ENCODE measurements at places on chromosomes 6 and 20.

- DNase-seq = peak; percentile 87
Measured at GRCh38 chr6:157316871-157317814, 6.2 kb downstream of the TMEM242 start.

DNA sequence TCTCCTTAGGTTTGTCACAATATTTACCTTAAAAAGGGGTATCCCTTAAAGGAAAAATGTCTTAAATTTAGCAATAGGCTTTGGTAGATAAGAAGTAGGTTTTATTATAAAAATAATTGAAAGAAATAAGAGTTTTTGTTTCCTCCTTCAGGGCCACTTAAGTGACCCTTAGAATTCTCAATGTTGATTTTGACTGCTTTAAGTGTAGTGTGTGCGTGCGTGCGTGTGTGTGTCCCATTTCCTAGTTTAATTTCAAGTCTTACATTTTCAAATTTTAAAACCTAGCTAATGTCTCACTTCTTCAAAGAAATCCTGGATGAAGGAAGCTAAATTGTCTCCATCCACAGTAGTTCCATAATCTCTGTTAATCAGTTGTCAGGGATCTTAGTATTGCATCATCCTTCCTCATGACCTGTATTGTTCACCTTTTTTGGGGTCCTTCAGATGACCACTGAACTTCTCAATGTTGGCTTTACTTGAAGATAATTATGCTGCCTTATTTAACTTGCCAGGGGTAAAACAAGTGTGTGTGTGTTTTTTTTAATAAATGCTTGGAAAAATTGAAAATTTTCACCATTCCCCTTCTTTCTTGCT is 50.7 kb upstream of the TFB1M start:
- no peak for DNase-seq

- DNase-seq = no peak
Measured at GRCh38 chr20:18662279-18663040, 74.6 kb downstream of the DTD1 start.

- DNase-seq = no peak
Measured at GRCh38 chr20:39799366-39799965, 837.3 kb downstream of the DHX35 start.

GRCh38 chr6:157035546-157035945 is 258.4 kb downstream of the ARID1B start:
- DNase-seq = no peak

GRCh38 chr6:135423649-135424128 is 73.9 kb downstream of the AHI1 start:
- peak; percentile 58 for DNase-seq

DNA sequence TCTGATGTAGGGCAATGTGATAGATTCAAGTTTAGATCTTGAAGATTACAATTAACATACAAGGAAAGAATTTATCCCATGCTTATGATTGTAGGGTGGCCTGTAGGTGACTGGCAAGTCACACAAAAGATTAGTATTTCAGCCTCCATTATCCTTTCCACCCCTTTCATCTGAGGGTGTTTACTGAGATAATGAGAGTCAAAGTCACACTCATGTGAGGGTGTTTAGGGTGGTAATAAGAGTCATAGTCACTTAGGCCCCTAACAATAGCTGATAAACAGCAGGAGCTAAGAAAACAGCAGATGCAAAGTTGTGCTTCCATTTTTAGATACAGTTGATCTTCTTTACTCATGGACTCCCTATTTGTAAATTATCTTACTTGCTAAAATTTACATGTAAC is 11.4 kb downstream of the FAM184A start:
- DNase-seq = no peak

GRCh38 chr20:44717986-44718385 is 2.8 kb downstream of the CCN5 start:
- no peak for DNase-seq

DNA sequence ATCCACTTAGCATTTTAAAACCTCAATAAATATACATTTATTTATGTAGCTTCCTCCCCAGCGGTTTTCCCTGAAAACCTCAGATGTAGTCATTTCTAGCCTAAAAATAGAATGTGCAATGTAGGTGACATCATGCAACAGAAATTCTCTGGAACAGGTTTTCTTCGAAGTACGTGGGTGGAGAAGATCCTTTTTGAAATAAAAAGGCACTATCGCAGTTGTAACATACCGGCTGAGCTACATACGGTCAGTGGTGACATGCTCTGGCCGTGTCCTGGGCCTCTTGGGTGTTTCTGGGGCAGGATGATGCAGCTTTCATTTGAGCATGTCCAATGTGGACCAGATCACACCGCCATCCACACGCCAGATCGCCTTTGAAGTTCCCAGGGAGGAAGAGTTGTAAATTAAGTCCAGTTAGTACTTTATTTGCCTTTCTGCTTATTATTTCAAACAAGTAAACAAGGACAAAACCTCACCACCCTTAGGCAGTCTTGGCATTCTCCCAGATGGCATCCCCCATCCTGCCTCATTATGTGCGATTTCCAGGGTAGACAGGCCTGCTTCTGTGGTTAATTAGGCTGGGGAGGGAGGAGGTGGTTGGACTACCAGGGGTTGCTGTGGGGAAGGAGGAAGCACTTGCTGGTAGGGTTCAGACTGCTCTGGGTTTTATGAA is 109.5 kb upstream of the CLDN20 start:
- peak; percentile 47 for DNase-seq

GRCh38 chr6:80767808-80768207 is 661.3 kb downstream of the BCKDHB start:
- no peak for DNase-seq

DNA sequence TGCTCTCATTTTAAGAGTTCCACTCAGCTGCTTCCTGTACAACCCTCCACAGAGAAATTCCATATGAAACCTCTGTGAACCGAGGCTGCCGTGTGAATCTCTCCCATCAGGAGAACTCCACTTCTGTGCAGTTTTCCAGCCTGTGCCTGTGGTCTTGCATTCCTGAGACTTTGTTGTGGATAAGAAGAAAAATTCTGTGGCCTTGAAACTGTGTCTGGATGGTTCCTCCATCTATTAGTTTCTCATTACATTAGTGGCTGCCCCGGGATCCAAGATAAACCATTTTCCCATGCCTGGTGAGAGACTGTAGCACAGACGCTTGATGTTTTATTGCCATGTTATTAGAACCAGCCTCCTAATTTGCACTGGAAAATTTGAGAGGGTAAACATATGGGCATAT is 40.8 kb upstream of the TIAM2 start:
- DNase-seq = no peak

DNA sequence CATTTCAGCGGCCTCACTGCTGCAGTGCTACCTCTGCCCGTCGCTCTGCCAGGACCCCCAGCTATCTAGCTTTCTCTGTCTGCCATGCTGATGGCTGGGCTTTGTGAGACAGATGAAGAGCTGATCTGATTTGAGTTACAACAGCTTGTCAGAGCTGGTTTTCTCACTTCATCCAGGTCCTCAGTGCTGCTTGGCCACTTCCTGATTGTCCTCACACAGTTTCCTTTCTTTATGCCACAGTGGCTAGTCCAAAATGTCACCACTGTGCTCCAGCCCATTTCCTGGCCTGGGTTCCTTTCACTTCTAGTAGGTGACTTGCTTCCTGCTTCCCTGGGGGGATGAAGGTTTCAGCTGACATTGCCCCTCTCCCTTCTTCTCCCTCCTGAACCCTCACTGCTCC is 35.4 kb downstream of the FNDC1 start:
- no peak for DNase-seq

DNA sequence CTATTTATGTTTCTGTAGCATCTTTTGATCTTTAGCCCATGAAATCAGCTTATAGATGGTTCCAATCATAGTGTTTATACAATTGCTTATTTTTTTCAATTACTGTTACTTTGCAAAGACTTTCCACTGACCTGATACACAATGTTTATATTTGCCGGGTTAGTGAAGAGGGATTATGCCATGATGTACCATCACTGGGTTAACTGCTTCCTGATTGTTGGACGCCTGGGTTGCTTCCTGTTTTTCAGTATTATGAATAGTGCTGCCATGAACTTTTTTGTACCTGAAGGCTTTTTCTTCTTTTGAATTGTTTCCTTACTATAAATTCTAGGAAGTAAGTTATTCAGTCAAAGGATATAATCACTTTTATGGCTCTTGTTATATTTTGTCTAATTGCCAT is 6.9 kb downstream of the MANBAL start:
- peak; percentile 36 for DNase-seq

DNA sequence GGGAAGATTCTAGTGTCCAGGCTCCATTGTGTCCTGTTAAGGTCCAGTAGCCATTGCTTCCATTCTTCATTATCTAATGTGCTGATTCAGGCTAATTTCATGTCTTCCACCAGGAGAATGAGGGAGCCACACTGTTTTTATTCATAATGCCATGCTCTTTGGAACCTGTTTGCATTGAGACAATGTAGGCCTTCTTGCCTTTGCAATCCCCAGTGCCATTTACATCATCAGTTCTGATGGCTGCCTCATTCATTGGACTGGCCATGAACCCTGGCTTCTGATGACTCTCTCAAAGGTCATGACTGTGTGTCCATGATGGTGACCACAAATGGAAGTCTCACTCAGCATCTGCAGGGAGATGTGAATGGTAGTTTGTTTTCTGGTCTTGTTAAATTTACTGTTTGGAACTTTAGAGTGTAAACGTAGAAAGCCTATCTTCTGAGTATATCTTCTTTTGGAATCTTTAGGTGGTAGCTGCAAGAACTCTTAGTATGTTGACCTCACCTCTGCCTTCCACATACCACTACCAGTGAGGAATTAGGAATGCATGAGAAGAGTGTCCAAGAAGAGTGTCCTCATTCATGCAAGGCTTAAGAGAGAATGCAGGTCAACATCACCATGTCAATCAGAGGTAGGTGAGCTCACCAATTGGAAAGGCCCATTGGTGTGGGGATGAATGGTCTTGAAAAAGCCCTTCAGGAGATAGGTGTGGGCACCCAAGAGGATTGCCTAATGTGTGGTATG is 42.9 kb upstream of the ZFP64 start:
- no peak for DNase-seq

- DNase-seq = no peak
Measured at GRCh38 chr6:48290595-48290994, 179.6 kb upstream of the PTCHD4 start.

DNA sequence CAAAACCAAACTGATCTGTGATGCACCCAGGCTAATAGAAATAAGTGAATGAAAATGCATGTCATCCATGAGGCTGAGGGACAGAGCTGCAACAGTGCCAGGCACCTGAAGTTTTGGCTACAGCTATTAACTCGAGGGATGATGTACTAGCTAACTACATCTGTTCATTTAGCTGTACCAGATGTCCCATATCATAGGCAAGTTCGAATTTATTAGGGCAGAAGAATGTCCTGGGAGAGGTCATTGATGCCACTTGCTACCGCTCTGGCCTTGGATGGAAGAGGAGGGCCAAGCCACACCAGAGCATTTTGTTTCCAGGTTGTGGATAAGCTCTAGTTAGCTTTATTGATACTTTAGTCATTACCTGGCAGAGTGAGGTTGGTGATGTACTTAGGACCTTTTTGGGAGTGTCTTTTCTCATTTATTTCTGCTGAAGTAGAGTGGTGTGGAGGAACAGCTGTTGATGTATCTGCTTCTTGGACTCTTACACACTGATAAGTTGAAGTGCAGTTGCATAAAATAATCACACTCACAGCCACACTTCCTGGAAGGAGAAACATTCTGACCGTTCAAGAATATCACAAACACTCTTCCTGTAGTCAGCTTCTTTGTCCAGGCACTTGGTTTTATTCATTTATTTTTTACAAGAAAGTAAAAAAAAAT is 8.2 kb downstream of the ZFAND3 start:
- no peak for DNase-seq

DNA sequence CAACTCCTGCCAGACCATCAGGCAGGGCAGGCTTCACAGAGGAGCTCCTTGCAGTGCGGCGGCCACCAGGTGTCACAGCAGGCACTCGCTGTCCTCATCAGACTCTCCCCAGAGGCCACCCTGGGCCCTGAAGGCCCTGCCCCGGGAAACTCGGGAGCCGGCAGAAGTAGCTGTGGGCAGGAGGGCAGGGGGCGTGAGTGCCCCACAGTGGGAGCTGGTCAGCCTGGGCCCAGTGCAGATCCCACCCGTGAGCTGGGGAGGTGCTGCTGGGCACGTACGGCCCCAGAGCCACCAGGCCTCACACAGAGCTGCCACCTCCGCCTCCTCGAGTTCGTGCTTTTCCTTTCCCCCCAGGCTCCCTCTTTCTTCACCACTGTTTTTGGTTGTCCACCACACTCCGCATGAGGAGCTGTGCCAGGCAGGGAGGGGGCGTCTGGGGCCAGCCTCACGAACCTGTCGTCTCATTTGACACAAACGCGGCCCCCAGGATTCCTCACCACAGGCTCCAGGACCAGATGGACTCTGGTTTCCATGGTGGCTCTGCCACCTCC is 33.8 kb downstream of the FRMD1 start:
- DNase-seq = no peak

DNA sequence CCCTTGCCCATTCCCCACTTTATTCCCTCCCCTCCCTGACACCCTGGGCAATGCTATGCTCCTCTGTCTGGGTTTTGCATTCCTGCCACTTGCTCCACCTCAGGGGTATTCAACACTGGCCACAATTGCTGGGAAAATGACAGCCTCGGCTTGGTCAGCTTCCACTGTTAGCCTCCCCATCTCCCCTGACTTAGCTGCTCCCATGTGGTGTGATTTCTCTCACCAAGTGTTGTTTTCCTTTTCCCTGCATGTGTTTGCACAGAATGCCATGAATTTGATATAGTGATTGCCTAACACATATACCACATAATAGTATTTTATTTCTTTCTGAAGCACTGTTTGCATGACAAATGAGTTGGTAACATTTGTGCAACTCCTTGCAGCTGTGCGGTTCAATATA is 1.4 kb upstream of the LEMD2 start:
- DNase-seq = no peak

- DNase-seq = peak; percentile 29
Measured at GRCh38 chr6:43705996-43706395, 18.4 kb upstream of the MRPS18A start.

- peak; percentile 83 for DNase-seq
Measured at GRCh38 chr20:16761305-16761829, 13.2 kb downstream of the OTOR start.

DNA sequence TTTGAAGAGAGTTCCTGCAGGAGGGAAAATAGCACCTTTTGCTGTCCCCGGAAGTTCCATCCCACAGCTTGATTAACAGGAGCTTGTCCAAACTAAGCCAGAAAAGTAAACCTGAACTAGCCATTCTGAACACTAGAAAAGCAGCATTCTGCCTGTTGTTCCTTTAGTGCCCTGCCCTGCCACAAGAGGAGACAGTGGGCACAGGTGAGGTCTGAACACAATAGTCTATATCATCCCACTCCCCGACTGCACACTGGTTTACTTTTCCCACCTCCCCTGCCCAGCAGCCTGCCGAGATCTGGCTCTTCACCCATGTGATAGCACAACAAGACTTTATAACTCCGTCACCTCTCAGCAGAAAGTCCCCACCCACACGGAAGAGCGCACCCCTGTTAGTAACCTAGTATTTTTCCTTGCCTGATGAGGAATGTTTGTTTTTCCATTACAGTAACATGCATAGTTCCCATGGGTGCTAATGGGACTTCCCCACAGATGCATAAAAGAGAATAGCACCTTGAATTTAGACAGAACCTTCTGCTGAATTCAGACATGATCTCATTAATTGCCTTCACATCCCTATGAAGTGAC is 59.7 kb downstream of the TFAP2A start:
- no peak for DNase-seq
